ENCODE measurements at places on chromosomes 11 and 22.

DNA sequence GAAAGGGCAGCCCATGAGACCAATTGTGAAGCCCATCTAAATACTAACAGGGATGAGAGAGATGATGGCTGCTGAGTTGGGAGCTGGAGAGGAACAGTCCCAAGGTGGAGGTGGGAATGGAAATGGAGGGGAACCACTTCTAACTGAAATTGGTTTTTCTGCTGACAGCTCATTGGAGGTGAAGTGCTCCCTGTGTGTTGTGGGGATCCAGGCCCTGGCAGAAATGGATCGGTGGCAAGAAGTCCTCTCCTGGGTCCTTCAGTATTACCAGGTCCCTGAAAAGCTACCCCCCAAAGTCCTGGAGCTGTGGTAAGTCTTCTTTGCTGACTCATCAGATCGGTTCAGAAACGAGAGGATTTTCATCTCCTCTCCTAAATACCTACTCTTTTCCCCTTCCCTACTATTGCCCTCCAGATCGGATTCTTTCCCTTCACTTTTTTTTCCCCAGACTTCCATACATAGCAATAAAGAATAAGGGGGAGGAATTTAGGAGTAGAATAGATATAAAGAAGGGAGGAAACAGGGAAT lies 2.0 kb downstream of the PEX26 start:
- DNase-seq = no peak

DNA sequence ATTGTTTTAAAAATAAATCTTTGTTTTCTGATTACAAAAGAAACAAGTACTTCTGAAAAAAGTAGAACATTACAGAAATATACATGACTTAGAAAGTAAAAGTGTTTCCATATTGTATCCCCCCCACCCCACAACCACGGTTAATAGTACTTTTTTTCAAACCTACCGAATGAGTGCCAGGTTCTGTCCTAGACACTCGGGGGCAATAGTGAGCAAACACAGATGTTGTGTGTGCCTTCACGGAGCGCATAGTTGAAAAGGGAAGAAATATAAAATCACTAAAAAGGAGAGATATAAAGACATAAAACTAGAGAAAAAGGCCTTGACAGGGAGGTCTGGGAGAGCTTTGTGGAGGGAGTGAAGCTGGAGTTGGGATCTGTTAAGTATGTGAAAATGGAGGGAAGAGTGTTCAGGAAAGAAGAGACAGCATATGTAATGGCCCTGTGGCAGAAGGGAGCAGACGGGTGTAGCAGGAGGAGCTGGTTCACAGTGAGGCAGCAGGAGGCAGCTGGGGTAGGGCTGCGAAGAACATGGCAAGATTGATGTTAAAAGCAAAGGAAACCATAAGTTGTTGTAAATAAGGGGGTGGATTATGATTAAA lies 42.1 kb upstream of the ALX4 start:
- no peak for DNase-seq

- DNase-seq = no peak
These were observed 39.3 kb upstream of the BSX start for GRCh38 chr11:123020968-123021367.

- no peak for DNase-seq
These were observed 87.1 kb upstream of the TOP3B start for GRCh38 chr22:22069450-22070370.

DNA sequence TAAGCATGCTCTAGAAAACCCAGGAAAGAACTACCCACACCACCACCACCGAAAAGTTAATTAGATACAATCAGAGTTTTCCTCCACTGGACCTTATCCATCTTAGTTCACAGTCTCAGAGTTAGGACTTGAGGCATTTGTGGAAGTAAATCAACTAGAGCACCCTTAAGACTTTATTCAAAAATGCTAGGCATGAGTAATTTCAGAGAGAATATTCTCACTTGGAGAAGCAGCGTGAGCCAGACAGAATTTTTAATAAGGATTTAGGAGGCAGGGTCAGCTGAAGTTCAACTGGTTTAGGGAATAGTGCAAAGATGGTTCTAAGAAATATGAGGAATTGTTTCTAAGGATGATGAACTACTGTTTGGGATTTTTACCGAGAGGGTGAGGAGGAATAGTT lies 1.2 kb upstream of the OLFML1 start:
- no peak for DNase-seq

GRCh38 chr11:102244681-102245409 lies 72.4 kb upstream of the BIRC3 start:
- DNase-seq = no peak

DNA sequence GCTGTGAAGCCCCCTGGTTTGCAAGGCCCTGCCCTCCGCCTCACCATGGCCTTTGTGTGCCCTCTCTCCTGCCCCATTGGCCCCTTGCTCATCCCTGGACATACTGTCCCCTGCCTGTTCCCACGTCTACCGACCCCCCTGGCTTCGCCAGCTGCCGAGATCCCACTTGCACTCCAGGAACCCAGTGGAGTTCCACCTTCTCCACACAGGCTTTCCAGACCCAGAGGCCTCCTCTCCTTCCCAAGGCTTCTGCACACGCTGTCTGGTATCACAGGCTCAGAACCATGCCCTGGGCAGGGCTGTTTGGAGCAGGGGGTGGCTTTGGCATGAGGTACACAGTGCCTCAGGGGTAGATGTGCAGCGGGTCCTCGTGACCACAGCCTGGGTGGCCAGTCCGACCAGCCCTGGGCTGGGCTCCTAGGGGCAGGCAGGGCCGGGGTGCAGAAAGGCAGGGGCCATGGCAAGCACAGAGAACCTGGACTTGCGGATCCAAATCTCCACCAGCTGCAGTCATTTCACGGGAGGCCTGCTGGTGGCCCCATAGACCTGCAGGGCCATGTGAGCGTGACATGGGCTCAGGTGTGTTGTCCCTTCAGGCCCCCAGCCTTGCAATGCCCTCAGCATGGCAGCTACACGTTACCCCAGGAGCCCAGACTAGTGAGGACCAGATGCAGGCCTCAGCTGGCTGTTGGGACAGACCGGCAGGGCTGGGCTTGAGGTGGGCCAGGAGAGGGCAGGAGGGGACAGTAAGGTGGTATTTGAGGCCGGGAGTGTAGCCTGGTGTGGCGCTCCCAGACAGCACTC lies 9.5 kb downstream of the GRK2 start:
- DNase-seq = no peak

- no peak for DNase-seq
These were observed 27.8 kb upstream of the AMOTL1 start for GRCh38 chr11:94740083-94741021.

DNA sequence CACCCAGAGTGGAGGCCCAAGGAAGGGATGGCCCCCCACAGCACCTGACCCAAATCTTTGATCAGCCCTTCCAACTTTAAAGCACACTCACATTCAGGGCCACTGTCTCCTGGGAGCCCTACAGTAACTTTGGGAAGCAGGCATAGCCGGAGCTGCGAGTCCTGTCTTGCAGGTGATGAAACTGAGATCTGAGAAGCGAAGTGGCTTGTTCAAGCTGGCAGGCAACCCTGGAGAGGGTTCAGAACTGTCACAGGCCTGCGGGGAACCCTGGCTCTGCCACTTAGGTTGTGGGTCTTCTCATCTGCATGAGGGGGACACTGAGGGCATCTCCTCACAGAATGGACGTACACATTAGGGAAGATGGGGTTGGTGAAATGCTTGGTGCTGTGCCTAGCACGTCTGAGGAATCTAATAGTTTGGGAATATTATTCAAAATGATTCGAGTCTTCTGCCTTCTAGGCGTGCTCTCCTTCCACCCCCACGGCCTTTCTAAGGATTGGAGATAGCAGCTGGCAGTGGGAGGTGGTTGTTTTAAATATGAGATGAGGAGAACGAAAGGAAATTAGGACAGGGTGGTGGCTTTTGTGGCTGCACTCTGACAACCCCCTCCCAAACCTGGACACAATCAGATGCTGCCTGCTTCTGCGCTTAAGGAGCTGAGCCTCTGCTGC lies 18.8 kb upstream of the SUN2 start:
- no peak for DNase-seq

- no peak for DNase-seq
These were observed 889 bp downstream of the NUDT8 start for GRCh38 chr11:67628710-67629385.

DNA sequence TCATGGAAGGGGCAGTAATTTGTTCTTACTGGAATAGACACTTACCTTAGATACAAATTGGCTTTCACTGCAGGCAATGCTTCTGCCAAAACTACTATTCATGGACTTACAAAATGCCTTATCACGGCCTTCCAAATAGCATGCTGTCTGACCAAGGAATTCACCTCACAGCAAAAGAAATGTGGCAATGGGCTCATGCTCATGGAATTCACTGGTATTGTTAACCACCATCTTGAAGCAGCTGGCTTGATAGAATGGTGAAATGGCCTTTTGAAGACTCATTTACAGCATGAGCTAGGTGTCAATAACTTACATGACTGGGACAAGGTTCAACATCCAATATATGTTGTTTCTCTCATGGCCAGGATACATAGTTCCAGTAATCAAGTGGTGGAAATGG lies 21.9 kb downstream of the OR5B21 start:
- no peak for DNase-seq

- no peak for DNase-seq
These were observed 84.8 kb downstream of the ADAMTS15 start for GRCh38 chr11:130533113-130533798.

DNA sequence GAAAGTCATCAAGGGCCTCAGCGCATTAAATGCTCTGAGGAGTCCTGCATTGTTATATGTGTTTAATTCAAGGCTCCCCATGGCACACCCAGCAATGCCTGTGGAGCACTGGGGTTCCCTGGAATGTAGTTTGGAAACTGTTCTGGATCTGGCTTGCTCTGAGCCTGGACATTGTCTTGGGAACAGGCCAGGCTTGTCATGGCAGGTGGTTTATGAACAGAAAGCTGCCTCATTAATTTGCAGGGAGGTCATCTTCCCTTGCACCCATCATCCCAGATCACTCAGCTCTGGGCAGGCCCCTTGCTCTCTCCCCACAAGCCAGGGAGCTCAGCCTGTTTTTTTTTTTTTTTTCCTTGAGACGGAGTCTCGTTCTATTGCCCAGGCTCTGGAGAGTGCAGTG lies 32.9 kb downstream of the RPS6KA4 start:
- DNase-seq = no peak

- no peak for DNase-seq
These were observed 1263.2 kb downstream of the FAM181B start for GRCh38 chr11:81470446-81470845.

- no peak for DNase-seq
These were observed 5.3 kb upstream of the RRAS2 start for GRCh38 chr11:14364322-14364721.

DNA sequence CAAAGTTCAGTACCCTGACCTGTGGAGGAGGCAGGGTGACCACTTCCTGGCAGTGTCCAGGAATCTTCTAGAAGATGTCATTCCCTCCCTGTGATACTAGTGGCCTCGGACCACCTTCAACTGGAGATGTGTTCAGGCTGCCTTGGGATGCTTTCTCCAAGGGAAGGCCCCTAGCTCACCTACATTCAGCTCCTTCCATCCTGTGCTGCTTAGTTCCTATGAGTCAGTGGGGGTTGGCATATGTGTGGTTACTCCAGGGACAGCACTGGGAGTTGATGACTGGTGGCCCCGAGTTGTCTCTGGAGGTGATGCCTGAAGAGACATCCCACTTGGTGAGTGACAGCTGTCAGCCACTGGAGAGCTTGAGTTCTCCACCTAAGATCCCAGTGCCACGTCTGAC lies 81.8 kb upstream of the OR9Q1 start:
- DNase-seq = no peak

GRCh38 chr11:99682171-99682570 lies 661.4 kb downstream of the CNTN5 start:
- no peak for DNase-seq

DNA sequence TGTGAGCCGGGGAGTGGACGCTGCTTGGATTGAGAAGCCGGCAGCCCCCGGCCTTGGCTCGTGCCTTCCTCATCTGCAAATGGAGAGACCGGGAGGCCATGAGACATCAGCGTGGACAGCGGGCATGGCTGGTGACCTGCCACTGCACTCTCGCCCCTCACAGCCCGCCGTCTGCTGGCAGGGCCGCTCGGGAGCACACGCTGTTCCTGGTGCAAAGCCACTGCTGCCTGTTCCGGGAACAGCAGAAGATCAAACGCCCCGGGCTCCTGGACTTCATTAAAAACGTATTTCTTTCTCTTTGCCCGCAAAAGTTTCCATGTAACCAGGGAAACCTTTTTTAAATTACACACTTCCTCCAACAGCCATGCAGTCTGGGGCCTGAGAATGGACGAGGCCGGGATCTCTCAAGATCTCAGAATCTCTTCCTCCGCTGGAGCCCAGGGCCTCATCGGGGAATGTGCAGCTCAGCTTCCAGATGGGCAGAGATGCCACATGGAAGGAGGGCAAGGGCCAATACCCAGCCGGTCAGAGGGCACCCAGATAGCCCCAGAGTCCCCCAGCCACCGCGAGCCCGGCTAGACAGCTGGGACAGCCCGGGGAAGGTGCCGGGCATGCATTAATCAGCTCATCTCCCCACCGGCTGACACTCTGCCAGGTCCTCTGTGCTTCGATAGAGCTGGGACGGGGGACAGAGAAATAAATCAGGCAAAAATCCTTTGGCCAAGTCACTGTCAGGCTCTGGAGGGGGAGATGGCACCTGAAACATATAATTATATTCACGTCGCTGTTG lies 62.8 kb upstream of the PRR5 start:
- DNase-seq = no peak

GRCh38 chr11:108559340-108559739 lies 34.2 kb downstream of the EXPH5 start:
- no peak for DNase-seq

GRCh38 chr22:40428796-40429195 lies 58.4 kb downstream of the SGSM3 start:
- DNase-seq = no peak

- DNase-seq = no peak
These were observed 1456.3 kb downstream of the BRD1 start for GRCh38 chr22:48371391-48371790.

GRCh38 chr22:42262964-42263363 lies 7.5 kb downstream of the TCF20 start:
- DNase-seq = no peak

DNA sequence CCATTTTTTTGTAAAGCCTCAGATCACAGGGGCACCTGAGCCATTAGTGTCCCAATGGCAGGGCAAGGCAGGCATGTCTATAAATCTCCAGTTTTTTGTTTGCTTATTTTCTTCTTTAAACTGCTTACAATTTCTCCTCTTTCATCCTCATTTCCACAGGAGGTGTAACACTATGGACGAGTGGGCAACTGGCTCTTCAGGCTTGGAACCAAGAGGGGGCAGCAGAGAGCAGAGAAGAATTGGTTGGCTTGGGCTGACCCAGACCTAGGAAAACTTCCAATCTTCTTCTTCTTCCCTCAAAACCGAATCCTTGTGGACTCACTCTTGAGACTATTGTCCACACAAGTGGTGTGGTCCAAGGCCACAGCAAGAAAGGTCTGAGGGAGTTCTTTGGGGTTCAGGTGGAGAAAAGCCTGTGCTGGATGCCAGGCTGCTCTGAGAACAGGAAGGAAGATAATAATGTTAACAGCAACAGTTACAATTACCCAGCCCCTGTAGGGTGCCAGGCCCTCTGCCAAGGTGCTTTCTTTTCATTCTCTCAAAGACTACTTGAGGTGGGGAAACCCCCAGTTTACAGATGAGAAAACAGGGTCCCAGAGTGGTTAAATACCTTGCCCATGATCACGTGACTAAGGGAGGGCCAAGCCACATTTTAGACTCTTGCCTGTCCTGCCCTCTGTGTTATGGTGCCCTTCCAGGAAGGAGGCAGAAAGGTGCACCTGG lies 70.7 kb upstream of the E2F8 start:
- DNase-seq = no peak

- no peak for DNase-seq
These were observed 16.0 kb downstream of the CDON start for GRCh38 chr11:126046570-126047195.

GRCh38 chr11:116062129-116062489 lies 557.9 kb upstream of the CADM1 start:
- DNase-seq = no peak

- DNase-seq = no peak
These were observed 305.6 kb downstream of the TBC1D22A start for GRCh38 chr22:47067911-47068625.

- DNase-seq = no peak
These were observed 159.2 kb upstream of the DDI1 start for GRCh38 chr11:103877221-103877620.

Data from stimulated activated CD8-positive, alpha-beta memory T cell treated with anti-CD3 and anti-CD28 coated beads, Interleukin-15, amount 100 ng/mL, for 4 hours (primary cell).